Bronchial epithelial cell (primary cell): ENCODE measurements at places on chromosomes 13 and 19. TPM values are rescaled to one million over a fixed set of nuclear protein-coding genes. Genes with fewer than 3 reads are reported as not detected.

The ECSIT gene
- 27.7 and 57.4 TPM in 2 replicates for total RNA-seq

- DNase-seq = no peak
Observed at GRCh38 chr19:14559916-14560775, 11.7 kb downstream of the NDUFB7 start.

DNA sequence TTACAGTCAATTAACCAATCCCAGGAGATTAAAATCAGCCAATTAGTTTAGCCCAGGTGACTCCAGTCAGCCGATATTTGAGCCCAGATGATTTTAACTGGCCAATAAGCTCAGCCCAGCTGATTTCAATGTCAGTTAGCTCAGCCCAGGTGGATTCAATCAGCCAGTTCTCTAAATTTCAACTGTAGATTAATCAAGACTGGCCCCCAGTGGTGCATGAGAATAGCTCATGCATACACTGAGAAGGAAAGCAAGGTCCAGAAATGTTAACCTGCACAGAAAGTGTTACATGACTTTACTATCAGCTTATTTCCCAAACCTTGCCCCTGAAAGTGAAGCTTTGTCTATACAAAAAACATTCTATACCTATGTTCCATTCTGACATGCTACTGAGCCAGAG lies 55.4 kb upstream of the ZNF724 start:
- no peak for DNase-seq

The PLIN5 gene
- under 0.01 TPM in 1 of 2 replicates, not detected in the other for total RNA-seq

GRCh38 chr13:86846501-86846900 lies 824.7 kb upstream of the SLITRK5 start:
- DNase-seq = peak; percentile 29

DNA sequence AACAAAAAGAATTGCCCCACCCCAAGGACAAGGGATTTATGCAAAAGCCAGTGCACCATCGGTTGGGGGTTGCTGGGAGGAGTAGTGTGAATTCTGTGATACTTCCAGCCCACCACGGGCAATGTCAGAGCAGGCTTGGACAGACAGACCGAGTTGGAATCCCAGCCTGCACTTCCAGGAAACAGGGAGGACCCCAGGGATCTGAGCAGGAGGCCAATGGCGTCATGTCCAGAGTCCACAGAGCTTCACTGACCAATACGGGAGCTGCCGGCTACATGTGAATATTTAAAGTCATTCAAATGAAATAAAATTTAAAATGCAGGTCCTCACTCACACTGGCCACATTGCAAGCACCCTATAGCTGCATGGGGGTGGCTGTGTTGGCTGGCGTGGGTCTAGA lies 10.9 kb downstream of the ZNRF4 start:
- DNase-seq = no peak

GRCh38 chr19:2549701-2550191 lies 73.8 kb downstream of the GADD45B start:
- DNase-seq = no peak

The DMKN gene
- total RNA-seq = 97.4 and 269 TPM in 2 replicates

DNA sequence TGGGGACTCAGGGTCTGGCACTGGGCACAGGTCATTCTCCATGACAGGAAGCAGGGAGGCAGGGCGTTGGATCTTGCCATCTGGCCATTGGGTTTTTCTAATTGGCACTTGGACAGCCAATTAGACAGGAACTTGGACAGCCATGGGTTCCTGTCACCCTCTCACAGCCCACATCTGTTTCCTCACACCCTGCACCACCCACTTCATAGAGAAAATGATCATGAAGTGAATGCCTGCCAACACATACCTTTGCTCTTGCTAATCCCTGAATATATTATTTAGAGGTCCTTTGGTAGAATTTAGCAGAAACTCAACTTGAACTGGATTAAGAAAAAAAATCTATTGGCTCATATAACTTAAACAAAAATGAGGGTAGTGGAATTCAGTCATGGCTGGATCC lies 4.9 kb upstream of the OLFM2 start:
- DNase-seq = no peak
